GM12891 (cell line): ENCODE measurements at places on chromosomes 4 and X.

GRCh38 chrX:25012793-25013631 is 2.8 kb downstream of the ARX start:
- no peak for DNase-seq

DNA sequence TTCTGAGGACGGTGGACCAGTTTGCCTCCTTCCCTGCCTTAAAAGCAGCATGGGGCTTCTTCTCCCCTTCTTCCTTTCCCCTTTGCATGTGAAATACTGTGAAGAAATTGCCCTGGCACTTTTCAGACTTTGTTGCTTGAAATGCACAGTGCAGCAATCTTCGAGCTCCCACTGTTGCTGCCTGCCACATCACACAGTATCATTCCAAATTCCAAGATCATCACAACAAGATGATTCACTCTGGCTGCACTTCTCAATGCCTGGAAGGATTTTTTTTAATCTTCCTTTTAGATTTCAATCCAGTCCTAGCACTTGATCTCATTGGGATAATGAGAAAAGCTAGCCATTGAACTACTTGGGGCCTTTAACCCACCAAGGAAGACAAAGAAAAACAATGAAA is 255.3 kb downstream of the RAPGEF2 start:
- DNase-seq: no peak

DNA sequence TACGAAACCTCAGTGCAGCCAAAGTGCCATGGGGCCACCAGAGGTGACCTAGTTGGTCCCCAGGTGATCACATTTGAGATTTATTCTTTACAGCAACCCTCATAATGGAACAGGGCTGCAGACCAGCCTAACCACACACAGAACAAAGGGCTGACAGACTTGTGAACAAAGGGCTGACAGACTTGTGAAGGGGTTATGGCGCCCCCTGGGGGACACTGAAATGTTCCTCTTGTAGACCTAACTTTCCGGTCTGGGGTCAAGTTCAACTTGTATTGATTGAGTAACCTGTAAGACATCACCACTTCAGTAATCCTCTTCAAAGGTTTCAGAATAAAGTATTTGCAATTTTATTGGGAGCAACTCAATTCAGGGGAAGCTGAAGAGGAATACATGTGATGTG is 175.9 kb upstream of the RPS6KA3 start:
- DNase-seq: no peak

GRCh38 chr4:165308606-165309005 is 18.9 kb upstream of the MSMO1 start:
- no peak for DNase-seq

GRCh38 chr4:174928174-174928573 is 10.0 kb downstream of the ADAM29 start:
- DNase-seq: no peak

- DNase-seq: no peak
Observed at GRCh38 chr4:2320746-2321145, 58.8 kb upstream of the MXD4 start.

DNA sequence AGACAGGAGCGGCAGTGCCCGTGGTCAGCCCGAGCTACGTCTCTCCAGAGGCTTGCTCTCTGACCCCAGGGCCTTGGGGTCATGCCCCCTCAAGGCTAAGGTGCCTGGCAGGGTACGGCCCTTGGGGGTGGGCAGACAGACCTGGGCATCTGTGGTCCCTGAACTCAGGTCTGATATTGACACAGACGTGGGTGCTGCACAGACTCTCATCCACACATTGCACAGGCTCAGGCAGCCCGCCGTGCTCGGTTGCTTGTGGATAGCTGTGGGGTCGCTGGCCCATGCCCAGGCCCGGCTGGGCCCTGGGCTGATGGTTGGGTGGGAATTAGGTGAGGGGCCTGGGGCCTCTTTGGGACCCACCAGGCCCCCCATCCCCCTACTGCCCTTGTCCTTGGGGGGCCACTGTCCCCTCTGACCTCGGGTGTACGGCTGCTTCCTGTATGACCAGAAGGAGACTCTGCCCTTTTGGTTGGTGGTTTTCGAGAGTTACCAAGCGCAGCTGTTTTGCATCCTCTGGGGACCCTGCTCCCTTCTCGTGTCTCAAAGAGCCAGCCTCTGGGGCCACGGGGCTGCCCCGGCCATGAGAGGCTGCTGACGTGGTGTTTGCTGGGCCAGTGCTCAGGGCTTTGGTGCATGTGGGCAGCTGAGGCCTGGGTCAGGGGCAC is 10.1 kb downstream of the FGFRL1 start:
- DNase-seq: peak; percentile 68

DNA sequence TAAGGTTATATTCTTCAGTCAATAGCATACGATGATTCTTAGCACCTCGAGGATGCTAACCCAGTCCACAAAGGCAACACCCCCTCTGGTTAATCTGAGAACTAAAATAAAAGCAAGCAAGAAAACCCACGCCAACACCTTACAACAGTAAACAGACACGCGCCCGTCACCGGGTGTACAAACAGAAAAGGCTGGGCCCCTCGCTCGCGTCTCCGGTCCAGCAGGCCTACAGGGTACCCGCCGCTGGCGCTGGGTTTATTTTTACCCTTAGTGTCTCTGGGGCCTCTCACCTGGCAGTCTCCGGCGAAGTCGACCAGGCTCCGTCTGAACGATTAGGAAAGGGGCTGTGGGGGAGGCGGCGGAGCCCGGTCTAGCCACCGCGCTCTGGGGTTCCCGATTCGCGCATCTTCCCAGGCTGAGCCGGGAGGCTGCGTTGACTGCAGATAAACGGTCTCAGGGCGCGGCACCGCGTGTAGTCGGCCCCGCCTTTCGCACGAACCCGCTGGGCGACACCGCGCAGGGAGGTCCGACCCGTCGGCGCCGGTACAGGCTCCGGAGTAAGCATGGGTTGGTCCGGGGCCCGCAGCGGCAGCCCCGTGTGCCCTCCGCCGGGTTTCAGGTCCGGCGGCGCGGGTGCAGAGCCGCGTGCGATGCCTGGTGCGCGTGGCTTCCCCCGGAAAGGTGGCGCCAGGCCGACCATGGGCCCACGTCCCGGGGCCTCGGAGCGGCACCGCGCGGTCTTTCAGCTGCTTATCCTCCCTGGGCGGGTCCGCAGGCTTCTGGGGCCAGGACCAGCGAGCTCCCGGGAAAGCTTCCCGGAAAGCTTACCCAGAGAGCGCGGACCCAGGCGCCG is 441 bp downstream of the SLC9B2 start:
- DNase-seq: peak; percentile 35

DNA sequence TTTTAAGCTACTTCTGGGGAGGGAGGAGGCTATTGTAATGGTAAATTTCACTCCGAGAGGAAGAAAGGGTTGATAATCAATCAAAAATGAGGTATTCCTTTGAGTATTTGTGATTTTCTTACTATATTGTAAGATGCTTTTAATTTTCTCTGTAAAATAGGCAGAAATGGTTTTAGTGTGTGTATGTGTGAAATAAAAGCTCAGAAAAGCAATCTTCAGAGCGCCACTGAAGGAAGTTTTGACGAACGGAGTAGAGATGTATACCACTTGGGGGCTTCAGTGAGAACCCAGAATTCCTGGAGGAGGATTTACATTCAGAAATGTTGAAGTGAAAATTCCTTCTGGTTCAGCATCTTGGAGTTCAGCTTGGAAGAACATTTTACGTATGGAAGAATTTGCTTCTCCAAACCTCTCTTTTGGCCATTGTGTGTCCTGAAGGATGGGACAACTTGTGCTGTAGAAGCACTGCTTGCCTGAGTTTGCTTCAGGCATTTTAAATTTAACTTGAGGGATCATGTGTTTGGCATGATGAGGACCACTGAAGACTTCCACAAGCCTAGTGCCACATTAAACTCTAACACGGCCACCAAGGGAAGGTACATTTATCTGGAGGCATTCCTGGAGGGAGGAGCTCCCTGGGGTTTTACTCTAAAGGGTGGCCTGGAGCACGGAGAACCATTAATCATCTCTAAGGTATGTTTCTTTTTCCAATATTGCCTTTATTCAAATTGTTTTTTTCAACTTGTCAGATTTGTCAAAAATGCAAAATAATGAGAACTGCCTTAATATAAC is 695 bp downstream of the SHROOM3 start:
- no peak for DNase-seq

DNA sequence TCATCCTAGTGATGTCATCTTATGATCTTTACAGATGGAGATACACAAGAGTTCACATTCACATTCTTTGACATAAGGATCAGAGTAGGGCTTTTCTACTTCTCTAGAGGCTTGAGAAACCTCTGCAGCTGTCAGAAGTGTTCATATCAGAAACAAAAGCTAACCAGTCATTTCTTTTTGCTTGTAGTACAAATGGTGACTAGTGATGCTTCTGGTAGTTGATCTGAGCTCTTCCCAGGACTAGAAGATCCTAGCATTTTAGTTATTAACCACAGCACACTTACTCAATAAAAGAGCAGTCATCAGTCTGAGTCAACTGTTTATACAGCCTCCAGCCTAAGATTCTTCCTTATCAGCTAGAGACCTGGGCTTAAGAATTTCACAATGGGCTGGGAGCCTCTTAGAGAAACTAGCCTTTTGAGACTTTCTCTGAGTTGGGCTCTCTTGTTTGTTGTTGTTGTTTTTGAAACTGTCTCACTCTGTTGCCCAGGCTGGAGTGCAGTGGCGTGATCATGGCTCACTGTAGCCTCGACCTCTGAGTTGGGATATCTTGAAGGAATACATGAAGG is 84.1 kb downstream of the TMEM164 start:
- no peak for DNase-seq

DNA sequence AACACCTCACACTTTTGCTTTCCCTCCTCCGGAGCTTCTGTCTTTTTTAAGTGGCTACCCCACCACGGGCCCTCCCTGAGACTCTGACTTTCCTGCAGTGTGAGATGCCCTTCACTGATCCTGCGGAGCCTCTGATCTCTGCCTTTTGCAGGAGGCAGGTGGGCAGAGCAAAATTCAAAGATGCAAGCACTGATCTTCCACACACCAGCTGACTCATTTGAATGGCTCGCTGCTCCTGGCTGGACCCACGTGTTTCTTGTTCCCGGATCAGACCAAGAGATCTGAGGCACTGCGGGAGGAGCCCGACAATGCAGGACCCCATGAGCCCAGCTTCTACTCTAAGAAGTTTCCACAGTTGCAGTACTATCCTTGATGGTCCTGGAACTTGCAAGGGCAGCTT is 1607.9 kb upstream of the TENM3 start:
- DNase-seq: no peak

- no peak for DNase-seq
Observed at GRCh38 chr4:886244-886643, 45.9 kb downstream of the GAK start.

- no peak for DNase-seq
Observed at GRCh38 chrX:40154250-40154852, 56.6 kb upstream of the BCOR start.

DNA sequence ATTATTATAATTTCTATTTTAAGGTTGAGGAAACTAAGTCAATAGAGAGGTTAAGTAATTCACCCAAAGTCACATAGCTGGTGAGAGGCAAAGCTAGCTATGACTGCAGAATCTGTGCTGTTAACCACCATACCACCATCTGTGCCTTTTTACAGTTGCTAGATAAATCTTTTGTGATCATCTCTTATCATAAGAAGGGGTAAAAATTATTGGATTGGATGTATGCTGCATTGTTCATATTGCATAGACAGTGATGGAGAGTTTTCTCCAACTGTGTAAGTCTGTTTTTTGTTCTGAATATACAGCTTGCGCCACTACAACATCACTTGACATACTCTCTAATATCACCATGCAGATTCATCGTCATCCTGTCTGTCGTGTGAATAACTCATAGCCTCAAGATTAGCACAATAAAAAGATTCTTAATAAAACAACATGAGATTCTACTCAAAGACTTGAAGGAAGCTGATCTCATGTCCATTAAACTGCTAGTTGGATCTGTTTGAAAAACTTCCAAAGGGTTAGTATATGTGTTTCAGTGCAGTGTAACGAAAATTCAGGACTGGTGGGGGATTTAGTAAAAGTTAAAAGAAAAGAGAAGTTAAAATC is 495.9 kb downstream of the SPRY1 start:
- no peak for DNase-seq

GRCh38 chr4:55615008-55615407 is 21.1 kb downstream of the NMU start:
- no peak for DNase-seq

- no peak for DNase-seq
Observed at GRCh38 chrX:39445336-39445735, 644.1 kb downstream of the MID1IP1 start.

- no peak for DNase-seq
Observed at GRCh38 chr4:77697860-77698590, 92.4 kb downstream of the CXCL13 start.

- DNase-seq: no peak
Observed at GRCh38 chr4:180098586-180098985, 2144.6 kb upstream of the TENM3 start.

GRCh38 chr4:144591401-144591800 is 54.6 kb upstream of the HHIP start:
- no peak for DNase-seq

- no peak for DNase-seq
Observed at GRCh38 chr4:75434105-75434504, 80.1 kb downstream of the RCHY1 start.

DNA sequence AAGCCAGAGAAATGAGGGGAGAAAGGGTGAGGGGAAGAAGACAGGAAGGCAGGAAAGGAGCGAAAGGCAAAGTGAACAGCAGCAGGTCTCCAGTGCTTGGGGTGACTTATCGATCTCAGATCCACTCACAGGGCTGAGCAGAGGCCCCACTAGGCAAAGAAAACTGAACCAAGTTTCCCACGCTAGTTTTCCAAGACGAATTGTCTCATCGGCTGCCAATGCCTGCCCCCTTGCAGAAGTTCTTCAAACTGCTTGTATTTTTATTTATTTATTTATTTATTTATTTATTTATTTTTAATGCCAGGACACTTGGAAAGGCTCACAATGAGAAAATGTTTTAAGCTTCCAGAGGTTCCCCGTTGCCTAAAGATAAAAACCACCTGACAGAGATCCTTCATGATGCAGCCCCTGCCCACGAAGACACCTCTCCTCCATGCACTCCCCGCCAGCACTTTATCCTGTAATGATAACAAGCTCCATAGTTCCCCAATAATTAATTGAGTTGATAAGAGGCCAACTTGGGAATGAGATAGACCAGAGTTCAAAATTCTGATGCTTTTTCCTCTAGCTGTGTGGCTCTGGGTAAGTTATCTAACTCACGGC is 43.2 kb downstream of the QDPR start:
- no peak for DNase-seq

DNA sequence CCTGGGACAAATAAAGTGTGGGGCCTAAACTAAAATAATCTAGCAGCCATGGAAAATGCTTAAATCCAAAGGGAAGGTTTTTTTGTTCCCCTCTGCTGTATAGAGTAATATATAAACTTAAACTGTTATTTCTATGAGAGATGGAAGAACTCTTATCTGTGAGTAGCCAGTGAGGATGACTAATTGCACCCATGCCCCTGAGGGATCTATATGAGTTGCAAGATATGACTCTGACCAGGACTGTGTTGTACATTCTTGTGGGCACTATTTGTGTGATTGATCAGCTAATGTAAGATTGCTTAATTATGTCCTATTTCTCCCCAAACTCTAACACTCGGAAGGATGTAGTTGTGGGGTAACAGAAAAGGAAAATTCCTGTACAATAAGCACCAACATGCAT is 35.2 kb upstream of the AMBN start:
- DNase-seq: no peak

- DNase-seq: no peak
Observed at GRCh38 chr4:9146967-9147366, 23.2 kb upstream of the FAM90A26 start.

- DNase-seq: no peak
Observed at GRCh38 chr4:105058177-105058812, 88.4 kb upstream of the TET2 start.
